ENCODE measurements at places on chromosomes 2 and 18.

- DNase-seq = no peak
These were observed 212.9 kb downstream of the PTGR3 start for GRCh38 chr18:74996055-74996454.

- DNase-seq = peak; percentile 8
These were observed 60.1 kb downstream of the ITGB6 start for GRCh38 chr2:160139991-160140390.

GRCh38 chr2:141906678-141907077, 224.1 kb downstream of the LRP1B start:
- no peak for DNase-seq

DNA sequence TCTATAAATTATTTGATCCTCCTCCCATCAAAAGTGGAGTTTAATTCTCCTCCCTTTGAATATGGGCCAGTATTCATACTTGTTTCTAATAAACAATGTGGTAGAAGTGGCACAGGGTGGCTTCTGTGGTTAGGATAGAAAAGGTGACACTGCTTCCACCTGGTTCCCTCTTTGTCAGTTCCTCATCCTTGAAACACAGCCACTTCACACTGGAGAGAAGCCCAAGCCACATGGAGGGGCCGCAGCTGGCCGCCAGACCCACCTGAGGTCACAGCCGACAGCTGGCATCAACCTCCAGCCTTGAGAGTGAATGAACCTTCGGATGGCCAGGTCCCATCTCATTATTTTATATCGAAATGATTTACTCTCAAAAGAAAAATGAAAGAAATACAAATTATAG, 27.5 kb upstream of the SLC66A3 start:
- DNase-seq = no peak

GRCh38 chr2:214104967-214105366, 305.9 kb upstream of the VWC2L start:
- no peak for DNase-seq

GRCh38 chr2:196538646-196539045, 100.9 kb upstream of the CCDC150 start:
- no peak for DNase-seq

DNA sequence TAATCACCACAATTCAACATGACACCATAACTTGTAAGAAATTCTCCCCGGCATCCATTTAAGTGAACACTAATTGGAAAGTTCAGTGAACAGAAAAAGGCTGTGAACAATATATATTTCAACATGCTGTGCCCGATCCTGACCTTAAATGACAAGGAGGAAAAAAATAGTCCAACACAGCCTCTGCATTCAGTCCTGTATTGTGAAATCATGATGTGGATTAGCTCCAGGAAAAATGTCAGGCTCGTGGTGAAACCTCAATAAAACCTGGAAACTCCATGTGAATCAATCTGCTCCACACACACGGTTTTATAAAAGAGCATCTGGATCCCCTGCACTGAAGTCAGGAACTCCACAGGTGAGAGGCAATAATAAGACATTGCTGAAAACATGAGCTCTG, 145.4 kb upstream of the SPOPL start:
- no peak for DNase-seq
